Stimulated activated CD8-positive, alpha-beta memory T cell treated with anti-CD3 and anti-CD28 coated beads, Interleukin-15, amount 100 ng/mL, for 24 hours (primary cell): ENCODE measurements at places on chromosomes 2 and 18.

GRCh38 chr2:229740279-229740678 lies 25.9 kb upstream of the DNER start:
- DNase-seq, result no peak

DNA sequence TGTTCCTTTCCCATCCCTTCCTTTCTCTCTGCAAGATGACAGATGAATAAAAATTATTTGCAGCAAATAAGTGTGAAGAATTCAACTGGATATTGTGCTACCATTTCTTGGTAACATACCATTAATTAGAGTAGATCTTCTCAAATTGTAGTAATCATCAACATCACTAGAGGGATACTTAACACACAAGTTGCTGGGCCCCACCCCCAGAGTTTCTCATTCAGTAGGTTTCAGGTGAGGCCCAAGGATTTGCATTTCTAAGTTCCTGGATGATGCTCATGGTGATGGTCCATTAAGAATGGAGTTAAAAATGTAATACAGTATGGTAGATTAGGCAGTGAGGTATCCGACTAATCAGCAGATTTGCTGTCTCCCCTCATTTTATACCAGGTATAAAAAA lies 594.0 kb downstream of the ERBB4 start:
- DNase-seq, result no peak

DNA sequence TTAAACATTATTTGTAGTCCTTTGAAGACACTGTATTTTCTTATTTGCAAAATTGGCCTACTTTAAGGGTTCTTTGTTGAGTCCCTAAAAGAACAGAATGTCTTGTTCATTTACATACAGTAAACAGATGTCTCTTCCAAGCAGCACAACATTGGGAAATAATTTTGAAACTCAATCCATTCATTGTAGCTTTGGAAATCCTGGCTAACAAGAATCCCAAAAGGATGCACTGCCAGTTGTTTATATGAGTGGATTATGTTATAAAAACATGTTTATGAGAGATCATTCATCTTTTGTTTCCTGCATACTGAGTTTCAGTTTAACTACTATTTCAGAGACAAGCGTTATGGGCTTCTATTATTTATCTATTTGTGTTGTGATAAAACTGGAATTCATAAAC lies 499.3 kb downstream of the PID1 start:
- DNase-seq, result no peak

DNA sequence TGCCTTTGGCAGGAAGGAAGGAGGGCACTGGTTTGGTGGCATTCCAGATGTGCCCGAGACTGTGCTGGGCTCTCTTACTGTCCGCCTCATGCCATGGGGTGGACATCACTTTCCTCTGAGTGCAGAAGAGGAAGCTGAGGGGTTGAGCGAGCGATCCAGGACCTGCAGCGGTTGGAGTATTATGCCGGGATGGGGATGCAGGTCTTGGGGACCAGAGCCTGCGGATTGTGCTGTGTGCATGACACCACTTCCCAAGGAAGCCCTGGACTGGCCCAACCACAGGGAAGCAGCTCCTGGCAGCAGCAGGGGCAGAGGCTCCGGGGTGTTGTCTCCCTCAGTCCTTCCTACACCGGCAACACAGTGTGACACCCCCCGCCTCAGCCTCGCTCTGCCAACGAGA lies 44.5 kb downstream of the ATP6V1C2 start:
- no peak for DNase-seq

DNA sequence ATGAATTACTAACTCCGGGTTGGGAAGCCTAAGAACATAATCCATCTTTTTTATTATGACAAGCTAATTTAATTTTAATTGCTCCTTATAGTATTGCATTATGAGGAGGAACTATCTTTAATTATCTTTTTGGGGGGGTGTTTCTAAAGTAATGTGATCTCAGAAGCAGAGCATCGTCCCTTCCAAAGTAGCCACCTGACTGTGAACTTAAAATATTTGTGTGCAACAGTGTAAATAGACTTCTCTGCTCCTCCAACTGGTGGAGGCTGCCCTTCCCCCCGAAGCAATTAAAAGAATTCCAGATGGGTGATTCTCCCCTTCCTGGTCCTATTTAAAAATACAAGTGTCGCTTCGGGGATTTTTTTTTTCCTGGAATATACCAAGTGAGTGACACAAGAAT lies 55.7 kb downstream of the TCF7L1 start:
- DNase-seq, result no peak

DNA sequence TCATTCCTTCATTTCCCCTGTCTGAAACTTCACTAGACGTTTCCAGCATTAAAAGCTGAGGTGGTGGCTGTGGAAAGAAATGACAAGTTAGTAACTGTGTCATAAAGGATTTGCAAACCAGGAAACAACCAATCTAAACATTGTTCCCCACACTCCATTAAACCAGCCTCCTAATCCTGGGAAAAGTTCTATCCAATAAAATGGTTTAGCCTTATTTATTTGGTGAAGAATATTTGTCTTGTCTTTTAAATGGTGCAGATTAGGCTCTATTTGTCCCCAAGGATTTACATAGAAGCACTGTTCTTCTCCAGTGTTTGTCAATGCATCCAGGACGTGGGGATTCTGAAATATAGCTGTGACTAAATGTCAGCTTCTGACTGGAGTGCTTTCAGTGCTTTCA lies 10.5 kb upstream of the DPP4 start:
- no peak for DNase-seq

DNA sequence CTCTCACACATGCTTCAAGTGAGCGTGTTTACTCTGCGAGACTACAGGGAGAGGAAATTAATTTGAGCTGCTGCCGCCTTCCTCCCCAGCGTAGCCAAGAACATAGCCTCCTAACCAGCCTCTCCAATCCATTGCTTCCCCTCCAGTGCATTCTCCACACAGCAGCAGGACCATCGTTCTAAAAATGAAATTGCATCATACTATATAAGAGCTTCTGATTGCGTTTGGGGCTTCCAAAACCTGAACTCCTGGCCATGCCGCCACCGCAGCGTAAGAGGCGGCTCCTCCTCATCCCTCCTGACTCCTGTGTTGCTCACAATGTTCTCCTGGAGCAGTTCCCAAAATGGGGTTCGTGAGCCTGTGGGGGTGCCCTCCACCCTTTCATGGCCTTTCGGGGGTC lies 142.1 kb downstream of the MYT1L start:
- DNase-seq, result no peak

DNA sequence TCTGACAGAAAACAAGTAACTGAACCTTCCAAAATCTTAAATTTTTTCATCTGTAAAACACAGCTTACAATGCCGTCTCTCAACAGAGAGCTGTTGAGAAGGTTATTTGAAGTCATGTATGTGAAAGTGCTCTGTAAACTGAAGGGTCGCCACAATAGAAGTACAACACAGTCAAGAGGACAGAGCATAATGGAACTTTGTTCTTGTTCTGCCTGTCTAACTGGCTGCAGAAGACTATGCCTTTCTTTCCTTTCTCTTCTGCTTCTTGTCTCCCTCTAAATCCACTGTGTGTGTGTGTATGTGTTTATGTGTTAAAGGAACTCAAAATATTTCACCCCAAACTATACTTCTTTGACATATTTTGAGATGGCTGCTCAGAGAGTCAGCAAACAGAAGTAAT lies 365.8 kb upstream of the RND3 start:
- DNase-seq, result no peak

GRCh38 chr18:47817017-47817794 lies 113.3 kb downstream of the SMAD2 start:
- no peak for DNase-seq

DNA sequence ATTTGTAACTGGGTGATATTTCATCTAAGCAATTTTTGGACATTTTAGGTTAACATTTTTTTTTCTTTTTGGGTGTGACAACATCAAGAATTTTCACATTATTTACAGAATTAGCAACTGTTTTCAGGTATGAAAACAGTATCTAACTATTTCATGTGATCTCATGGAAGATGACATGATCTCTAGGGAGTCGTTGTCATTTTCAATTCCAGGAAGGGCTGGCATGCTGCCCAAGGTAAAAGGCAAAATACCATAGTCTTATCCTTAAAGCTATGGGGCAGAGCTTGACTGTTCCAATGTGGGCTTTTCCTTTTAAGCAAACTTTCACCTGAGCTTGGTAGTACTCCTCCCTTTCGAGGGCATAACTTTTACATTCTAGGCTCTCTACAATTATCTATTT lies 443.7 kb downstream of the DSEL start:
- DNase-seq, result no peak

DNA sequence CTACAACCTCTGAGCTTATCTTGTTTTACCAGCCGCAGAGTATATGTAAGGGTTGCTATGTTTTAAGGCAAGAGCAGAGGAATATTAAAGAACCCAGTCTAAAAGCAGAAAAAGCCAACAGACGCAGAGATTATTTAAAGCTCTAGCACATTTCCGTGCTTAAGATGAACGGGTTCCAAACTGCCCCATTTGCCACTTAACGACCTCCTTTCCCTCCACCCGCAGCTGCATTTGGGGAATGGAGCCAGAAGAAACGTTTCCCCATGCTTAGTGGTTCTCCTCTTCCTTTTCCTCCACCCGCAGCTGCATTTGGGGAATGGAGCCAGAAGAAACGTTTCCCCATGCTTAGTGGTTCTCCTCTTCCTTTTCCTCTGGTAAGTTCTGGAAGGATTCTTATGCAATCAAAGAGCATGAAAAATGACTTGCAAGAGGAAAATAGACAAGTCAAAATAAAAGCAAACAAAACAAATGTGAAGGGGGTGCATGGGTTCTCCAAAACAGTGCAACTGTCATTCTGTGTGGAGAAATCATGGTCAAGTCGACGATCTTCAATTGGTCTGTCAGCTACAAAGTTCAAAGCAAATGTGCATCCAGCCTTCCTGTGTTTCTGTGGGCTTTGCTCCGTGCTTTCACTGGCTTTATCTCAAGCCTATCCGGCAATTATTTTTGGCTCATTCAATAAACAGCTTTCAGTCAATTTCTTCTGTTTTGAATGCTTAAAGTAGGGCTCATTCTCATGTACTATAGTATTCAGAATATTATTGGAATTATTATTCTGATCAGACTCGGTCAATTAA lies 57.8 kb downstream of the DIPK1C start:
- DNase-seq, result no peak

DNA sequence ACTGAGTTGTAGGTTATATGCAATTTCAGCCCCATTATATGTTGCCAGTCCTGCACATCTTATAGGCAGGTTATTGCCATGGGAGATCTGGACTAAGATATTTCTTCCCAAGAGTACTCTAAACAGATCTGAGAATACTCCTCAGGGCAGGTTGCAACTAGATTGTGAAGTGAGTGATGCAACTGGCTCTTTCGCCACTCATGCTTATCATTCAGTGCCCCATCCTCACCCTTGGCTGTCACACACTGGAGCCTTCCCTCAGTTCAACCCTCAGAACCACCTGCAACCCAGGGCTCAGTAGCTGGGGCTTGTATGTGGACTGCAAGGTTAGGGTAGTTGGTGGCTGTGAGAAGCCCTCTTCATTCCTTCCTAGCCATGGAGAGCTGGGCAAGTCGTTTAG lies 14.1 kb downstream of the MERTK start:
- no peak for DNase-seq

DNA sequence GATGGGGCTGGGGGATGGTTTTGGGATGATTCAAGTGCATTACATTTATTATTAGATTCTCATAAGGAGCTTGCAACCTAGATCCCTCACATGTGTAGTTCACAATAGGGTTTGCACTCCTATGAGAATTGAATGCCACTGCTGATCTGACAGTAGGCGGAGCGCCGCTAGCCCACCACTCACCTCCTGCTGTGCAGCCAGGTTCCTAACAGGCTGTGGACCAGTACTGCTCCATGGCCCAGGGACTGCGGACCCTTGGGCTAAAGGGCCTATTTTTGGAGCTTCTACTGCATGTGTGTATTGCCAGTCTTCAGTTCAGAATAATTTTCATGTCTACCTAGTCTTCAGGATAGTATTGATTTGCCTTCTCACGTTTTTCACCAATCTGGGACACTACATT lies 165.3 kb upstream of the TWIST2 start:
- no peak for DNase-seq

DNA sequence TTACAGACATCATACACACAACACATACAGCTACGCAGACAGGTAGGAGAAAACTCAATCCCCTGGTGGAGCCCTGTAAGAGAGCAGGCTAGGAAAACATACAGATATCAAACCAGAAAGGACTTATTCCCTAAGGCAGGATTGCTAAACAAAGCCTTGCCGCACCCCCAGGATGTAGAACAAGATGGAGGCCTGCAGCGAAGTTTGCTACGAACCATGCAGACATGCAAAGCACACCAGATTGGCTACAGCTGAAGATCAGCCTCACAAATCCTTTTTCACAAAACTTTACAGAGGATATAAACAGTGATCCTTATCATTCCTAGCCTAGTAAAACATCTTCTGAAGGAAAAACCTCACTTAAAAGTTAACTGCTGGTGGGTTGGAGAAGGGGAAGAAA lies 28.3 kb downstream of the C18orf54 start:
- DNase-seq, result no peak

DNA sequence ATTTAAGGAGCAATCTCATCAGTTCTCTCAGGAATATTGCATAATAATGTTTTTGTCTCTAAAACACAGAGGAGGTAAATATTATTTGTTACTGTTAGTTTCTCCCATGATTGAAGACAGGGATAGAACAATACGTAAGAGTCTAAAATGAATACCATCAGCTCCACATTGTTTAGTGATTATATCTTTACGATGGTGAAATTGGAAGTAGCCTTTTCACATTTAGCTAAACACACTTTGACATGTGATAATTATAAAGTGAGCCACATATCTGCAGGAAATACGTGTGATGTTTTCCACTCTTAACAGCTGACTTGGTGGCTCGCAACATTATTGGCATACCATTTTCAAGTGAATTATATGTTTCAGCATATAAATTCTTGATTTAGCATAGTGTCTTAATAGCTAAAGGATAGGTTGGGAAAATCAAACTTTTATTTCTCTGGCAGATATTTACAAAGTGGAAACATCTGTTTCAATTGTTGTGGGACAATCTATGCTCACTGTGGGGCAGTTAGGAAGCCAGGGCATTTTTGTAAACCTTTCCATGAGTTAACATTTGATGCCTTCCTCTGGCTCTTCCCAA lies 208.1 kb upstream of the RASGRP3 start:
- DNase-seq, result no peak

- no peak for DNase-seq
Observed at GRCh38 chr18:7846335-7846734, 279.2 kb downstream of the PTPRM start.

DNA sequence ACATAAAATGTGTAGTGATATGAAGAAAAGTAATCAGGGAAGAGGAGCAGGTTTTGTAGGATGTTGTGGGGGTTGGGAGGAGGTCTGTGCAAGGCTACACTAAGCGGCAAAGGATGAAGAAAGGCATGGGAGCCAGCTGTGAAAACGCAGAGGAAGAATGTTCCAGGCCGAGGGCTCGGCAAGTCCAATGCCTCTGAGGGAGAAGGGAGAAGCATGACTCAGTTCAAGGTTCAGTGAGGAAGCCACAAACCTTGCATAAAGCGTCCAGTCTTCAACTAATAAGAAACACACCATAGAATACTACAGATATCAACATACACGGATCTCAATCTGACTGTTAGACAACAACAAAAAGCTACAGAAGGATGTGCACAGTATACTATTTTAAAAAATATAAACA lies 16.2 kb downstream of the EPB41L3 start:
- DNase-seq, result no peak

- DNase-seq, result no peak
Observed at GRCh38 chr18:41790687-41791086, 164.3 kb upstream of the PIK3C3 start.
